ENCODE measurements at places on chromosomes 16 and 17.

- DNase-seq: no peak
Measured at GRCh38 chr16:35215287-35215686, 1755.9 kb downstream of the TP53TG3F start.

- DNase-seq: no peak
Measured at GRCh38 chr16:52786091-52786490, 239.1 kb upstream of the TOX3 start.

DNA sequence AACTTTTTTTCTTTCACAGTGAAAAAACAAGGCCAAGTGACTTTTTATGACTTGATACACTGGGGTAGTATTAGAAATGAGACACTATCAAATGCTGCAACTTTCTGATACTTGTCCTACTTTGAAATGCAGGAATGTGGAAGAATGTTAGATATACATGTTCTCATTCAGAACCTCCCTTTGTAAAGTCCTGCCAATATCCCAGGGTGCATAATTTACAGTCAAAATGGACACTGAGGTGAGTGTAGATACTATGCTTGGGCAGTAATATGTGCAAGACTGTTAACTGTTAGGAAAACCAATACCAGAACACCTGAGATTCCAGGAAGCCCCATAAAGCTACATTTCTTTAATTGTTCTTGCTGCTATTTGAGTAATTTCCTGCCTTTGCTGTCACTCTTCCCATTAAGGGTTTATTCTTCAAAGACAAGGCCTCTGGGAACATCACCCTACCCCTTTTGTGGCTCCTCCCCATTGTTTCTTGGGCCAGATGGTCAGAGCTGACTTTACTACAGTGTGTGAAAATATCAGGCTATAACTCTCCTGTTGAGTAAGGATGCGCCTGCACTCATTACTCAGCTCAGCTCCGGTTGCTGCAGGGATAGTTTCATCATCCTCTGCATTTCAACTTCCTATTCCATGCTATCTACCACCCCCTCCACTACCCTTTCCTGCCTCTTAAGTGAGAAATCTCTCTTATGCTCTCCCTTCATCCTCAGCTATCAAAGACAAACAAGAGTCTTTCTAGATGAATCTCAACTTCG, 48.7 kb downstream of the TMEM100 start:
- DNase-seq: peak; percentile 1

GRCh38 chr17:34219405-34219804, 35.7 kb upstream of the CCL2 start:
- DNase-seq: no peak

GRCh38 chr16:85751698-85752501, 1.0 kb upstream of the C16orf74 start:
- DNase-seq: peak; percentile 49

DNA sequence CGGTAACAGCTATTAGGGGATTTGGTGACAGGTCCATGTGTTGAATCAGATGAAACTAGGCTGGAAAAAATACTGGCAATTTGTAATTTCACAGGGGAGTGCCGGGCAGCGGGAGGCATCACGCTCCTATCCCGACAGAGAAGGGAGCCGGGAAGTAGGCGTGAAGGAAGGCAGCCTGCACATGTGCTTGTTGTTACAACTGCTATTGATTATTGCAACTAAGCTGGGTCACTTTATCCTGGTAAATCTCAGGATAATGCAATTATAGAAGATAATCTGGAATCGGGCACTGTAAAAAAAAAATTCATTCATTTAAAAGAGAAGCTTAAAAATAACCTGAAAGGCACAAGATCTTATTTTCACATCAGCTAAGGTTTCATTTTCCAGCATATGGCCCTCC, 180.6 kb downstream of the FOXL1 start:
- DNase-seq: no peak

GRCh38 chr17:57080718-57081117, 4.3 kb upstream of the AKAP1 start:
- no peak for DNase-seq

- no peak for DNase-seq
Measured at GRCh38 chr16:56974549-56975300, 13.0 kb downstream of the CETP start.

DNA sequence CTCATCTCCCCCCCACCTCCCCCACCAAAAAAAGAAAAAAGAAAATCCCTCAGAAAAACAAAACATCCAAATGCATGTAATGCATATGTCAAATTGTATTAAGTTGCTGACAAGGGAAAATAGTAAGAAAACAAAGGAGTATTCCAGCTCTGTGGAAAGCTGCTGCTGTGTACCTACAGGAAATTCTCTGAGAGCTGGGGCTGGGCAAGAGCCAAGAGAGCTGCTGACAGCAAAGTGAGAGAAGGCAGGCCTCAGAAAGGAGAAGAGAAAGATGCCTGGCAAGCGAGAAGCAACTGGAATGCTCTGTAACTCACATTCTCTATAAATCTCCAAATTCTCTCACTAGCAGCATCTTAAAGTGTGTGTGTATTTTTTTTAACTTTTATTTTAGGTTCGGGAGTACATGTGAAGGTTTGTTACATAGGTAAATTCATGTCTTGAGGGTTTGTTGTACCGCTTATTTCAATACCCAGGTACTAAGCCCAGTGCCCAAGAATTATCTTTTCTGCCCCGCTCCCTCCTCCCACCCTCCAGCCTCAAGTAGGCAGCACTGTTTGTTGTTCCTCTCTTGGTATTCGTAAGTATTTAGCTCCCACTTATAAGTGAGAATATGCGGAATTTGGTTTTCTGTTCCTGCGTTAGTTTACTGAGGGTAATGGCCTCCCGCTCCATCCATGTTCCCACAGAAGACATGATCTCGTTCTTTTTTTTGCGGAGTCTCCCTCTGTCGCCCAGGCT, 24.4 kb downstream of the CNTROB start:
- no peak for DNase-seq

DNA sequence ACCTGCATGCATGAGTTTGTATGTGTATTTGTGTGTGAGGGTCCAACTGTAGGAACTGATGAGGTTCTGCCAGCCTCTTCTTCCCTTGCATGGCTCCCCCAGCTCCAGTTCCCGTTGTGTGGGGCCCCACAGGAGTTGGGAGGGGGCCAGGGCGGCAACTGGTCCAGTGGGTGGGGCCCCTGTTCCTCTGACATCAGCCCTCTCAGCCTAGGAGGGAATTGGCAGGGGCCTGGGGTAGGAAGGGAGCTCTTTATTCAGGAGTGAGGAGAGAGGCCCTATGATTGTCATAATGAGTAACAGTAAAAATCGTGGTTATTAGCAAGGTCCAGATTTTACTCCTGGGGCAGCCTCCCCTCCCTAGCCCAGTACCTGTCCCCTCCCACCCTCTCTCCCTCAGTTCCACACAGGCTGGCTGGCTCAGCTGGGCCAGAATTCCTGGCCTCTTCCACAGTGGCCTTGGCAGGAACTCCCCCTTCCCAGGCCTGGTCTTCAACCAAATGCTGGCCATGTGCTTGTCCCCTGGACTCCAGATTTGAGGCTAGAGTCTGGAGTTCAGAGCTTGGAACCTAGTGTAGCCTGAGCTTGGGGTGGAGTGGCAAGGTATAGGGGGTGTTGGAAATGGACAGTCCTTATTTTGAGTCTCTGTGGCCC, 18.9 kb downstream of the RARA start:
- DNase-seq: no peak
